ENCODE measurements at places on chromosomes 5 and 9. TPM values are rescaled to one million over a fixed set of nuclear protein-coding genes. Genes with fewer than 3 reads are reported as not detected.

GARIN3 gene
- not detected for total RNA-seq

SOX30 gene
- total RNA-seq: 0.07 TPM

ADAMTSL2 gene
- 27.2 TPM for total RNA-seq

RXRA gene
- total RNA-seq: 50.4 TPM

MCTP1 gene
- not detected for total RNA-seq

DNA sequence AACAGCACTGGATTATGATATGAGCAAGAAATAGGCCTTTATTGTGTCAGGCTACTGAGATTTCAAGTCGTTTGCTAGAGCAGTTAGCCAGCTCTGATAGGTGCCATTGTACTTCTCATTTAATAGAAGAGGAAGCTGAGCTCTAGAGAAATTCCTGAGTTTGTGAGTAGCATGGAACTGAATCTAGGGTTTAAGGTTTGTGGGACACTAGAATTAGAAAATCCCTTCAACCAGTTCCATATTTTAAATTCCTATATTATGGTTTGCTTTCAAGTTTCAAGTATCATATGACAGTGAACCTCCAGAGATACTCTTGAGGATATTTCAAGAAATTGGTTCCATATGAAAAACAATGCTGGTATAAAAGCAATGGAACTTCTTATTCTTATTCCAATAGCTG is 87.6 kb downstream of the ANKRD55 start:
- DNase-seq: no peak

DNA sequence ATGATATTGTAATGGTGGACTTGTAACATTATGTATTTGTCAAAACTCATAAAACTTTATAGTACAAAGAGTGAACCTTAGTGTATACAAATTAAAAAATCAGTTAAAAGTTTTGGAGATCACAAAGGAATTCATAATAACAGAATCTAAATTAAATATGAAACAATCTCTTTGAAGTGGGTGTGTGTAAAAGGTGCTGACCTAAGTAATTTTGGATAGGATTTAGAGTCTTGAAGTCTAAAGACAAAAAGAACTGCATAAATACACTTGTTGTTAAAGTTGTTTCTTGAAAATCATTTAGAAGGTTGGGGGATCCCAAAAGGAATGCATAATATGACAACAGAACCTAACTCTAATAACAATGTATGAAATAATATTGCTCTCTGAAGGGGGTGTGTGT is 295.5 kb downstream of the PRR16 start:
- DNase-seq: no peak

HRH2 gene
- 15.6 TPM for total RNA-seq
